ENCODE measurements at places on chromosomes 12 and 14.

- no peak for DNase-seq
Observed at GRCh38 chr12:116508145-116509121, 50.7 kb upstream of the MAP1LC3B2 start.

DNA sequence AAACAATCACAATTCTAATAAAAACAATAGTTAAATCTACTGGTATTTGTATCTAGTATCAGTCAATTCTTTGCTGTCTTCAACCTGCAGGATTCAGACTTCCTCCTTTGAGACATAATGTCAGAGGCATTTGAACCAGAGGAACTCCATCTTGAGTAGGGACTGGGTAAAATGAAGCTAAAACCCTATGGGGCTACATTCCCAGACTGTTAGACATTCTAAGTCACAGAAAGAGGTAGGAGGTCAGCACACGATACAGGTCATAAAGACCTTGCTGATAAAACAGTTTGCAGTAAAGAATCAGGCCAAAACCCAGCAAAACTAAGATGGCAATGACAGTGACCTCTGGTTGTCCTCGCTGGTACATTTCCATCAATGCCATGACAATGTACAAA is 48.2 kb upstream of the MAP3K9 start:
- DNase-seq: no peak

GRCh38 chr14:73824536-73824935 is 27.1 kb upstream of the PTGR2 start:
- no peak for DNase-seq

GRCh38 chr12:89878950-89879349 is 170.3 kb upstream of the ATP2B1 start:
- DNase-seq: no peak

DNA sequence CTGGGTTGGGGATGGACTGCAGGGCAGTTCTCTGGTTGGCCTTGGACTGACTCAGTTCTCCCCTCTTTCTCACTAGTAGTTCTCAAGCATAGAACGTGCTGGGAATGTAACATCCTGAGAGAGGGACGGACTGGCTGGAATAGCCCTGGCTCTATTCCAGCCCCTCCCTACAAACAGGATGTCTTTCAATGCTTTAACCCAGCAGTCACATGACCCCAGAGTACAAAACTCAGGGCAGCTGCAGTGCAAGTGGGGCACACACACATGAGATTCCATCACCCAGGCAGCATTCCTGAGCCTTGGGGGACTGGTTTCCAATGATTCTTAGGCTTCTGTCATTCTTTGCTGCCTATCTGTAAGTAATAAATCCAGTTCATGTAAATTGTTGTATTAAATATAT is 1.6 kb upstream of the ACOT6 start:
- DNase-seq: no peak

DNA sequence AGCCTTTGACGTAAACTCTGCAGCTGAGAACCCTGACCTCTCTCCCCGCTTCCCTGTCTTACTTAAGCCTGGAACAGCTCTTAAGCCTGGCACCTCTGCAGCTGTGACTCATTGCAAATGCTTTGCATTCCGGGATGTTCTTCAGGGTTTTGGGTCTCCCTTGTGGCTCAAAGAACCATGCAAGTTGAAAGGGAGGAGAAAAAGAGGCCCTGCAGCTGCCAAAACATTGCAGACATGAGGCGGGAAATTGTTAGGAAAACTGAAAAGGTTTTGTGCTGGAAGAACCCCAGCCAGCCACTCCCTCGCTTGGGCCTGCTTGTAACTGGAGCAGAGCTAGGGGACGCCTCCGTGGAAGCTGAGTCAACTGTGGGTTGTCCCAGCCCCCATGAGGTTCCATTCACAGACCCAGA is 60.2 kb upstream of the FERMT2 start:
- no peak for DNase-seq

GRCh38 chr12:112941528-112942335 is 3.5 kb downstream of the OAS3 start:
- DNase-seq: peak; percentile 28

DNA sequence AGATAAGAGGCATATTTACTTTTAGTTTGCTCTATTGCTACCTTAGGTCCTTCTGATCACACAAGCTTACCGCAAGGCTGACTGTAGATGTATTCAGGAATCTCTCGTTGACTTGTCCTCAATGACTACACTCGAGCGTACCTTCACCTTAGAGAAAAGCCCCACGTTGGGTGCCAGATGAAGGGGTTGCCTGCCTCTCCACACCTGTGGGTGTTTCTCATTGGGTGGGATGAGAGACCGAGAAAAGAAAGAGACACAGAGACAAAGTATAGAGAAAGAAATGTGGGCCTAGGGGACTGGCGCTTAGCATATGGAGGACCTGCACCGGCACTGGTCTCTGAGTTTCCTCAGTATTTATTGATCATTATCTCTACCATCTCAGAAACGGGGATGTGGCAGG is 51.8 kb downstream of the ASCL4 start:
- no peak for DNase-seq

DNA sequence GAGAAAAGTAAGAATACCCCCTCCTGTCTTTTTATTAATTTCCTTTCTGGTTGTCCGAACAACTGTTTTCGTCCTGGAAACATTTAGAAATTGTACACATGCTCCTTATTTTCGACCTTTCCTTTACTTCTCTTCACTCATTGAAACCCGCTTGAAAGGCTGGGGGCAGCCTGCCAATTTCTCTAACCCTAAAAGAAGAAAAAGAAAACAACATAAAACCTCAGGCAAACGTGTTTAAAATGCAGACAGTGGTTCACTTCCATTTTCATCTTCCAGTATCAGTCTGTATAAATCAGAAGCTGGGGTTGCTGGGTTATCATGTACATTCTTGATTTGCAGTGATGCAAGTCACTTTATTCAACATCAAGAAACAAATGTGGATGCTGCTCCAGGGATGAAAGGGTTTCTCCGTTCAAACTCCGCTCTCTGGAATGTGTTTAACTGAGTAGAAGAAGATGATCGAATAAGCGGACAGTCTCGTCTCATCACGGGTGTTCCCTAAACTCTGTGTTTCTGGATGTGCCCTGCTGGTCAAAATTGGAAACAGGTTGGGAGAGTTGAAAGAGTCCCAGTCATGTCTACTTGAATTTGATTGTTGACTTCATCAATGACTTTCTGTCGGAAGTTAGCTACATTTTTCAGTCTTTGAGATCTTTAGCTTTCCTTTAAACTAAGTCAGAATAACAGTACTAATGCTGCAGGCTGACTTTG is 1042.2 kb downstream of the BCL11B start:
- no peak for DNase-seq

DNA sequence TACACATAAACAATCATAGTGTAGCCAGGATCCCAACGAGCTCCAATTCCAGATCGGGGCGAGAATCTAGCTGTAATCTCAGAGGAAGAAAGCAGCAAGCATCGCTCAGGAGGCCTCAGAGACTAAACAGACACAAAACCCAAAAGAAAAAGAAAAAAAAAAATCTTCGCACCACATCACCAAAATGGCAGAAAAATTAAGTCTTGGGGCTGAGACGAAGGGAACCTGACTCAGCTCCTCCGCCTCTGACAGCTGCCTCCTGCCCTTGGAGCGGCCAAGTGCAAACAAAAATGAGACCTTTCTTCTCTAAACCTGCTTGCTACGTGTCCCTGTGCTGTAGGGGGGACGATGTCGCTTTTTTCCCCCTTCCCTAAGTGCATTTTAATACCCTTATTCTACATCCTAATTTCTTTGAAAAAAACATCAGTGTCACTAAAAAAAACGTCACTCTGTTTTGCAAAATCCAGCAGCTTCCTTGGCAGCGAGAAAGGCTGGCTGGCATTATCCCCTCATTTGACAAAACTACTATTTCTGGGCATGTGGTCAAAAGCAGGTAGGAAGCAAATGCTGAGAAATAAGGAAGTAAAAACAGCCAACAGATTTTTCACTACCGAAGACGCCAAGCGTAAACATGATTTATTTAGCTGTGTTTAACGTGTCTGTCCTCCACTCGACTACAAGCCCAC is 30.5 kb downstream of the BCL11B start:
- DNase-seq: peak; percentile 65

- DNase-seq: peak; percentile 44
Observed at GRCh38 chr14:104075530-104076151, 9.9 kb upstream of the ASPG start.

DNA sequence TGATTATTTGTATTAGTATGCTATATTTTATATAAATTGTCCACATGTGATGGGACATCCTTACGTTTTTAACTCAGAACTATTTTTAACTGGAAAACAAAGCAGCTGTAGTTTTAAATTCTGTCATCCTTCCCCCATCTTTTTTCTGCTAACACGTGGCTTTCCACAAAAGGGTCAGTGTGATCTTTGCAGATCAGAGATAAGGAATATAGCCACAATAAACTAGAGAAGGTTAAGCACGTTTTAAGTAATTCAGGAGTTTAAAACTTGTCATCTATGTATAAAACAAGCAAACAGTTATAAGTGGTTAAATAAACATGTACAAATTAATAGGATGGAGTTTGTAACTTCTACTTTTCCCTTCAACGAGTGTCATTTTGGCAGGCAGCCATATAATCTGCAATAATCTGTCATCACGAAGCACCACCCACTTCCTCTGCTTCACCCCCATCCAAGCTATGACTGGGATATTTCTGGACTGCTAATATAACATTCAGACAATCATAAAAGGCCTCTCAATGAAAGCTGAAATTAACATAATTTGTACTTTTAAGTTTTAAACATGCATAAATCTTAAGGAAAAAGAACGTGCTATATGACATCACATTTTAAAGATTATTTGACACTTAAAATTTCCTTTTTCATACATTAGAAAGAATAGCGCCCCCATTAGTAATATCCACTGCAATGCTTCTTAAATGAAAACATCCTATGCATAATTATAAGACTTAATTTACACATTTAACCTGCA is 15.3 kb downstream of the TAOK3 start:
- DNase-seq: peak; percentile 30

GRCh38 chr12:109685574-109686447 is 27.8 kb upstream of the FAM222A start:
- no peak for DNase-seq

DNA sequence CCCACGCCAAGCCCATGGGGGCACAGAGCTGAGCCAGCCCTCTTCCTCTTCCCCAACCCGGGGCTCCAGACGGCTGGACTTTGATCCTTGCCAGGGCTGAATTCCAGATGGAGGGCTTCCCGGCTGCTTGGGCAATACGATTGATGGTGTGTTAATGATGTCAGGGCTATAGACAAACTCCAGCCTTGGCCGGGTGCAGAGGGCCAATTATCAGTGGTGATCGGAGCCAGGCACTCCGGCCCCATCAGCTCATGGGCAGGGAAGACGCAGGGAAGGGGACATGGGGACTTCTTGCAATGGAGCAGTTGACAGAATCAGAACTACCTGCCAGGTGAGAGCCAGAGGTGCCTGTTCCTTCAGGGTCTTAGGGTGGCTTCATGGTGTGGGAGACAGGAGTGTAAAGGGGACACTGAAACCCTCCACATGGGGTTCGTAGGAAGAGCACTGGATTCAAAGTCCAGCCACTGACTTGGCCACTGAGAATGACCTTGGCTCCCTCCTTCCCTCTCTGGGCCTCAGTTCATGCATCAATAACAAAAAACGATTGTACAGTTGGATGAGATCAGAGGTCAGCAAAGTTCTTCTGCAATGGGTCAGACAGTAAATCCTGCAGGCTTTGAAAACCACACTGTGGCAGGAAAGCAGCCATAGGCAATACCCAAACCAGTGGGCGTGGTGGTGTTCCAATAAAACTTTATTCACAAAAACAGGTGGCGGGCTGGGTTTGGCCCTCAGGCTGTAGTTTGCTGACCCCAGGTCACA is 333.7 kb downstream of the MED13L start:
- DNase-seq: peak; percentile 78

DNA sequence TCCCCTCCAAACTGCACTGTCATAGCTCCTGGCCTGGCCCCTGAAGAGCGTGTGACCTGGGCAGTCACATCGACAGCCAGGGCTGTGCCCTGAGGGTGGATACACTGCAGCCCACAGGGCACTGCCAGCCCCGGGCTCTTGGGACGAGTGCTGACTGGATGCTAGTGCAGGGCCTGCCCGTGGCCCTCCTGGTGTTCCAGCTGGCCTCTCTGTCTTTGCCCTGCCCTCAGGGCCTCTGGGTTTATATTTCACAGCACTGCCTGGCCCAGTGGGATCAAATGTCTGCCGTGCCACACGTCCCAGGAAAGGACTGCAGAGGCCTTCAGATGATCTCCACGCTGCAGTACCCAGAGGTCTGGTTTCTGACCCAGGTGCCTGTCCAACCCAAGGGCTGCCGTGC is 10.1 kb upstream of the CCDC197 start:
- DNase-seq: no peak

DNA sequence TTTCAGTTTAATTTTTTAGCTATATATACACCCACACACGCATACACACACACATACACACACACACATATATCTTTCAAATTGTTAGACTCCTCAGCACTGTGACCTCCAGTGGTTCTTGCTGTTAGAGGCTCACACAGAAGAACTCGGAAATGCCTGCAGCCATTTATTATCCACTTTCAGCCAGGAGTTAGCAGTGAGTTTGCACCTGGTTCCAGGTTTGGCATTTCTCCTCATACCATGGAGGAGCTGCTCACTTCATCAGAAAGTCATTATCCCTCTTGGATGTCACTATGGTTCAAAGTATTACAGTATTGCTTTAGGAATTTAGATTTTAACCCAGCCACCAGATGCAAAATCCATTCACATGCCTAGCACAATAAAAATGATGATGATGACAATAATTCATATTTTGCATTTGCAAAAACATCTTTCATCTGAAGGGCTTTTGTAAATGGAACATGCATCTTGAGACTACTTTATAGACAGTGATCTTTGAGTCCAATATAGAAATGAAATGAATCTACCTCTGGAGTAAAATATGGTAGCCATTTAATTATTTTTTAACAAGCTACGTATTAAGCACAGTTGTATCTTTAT is 42.3 kb downstream of the NPAS3 start:
- DNase-seq: no peak

- no peak for DNase-seq
Observed at GRCh38 chr12:108109504-108109903, 19.6 kb upstream of the WSCD2 start.

- DNase-seq: no peak
Observed at GRCh38 chr12:7486512-7486911, 17.1 kb downstream of the CD163 start.

DNA sequence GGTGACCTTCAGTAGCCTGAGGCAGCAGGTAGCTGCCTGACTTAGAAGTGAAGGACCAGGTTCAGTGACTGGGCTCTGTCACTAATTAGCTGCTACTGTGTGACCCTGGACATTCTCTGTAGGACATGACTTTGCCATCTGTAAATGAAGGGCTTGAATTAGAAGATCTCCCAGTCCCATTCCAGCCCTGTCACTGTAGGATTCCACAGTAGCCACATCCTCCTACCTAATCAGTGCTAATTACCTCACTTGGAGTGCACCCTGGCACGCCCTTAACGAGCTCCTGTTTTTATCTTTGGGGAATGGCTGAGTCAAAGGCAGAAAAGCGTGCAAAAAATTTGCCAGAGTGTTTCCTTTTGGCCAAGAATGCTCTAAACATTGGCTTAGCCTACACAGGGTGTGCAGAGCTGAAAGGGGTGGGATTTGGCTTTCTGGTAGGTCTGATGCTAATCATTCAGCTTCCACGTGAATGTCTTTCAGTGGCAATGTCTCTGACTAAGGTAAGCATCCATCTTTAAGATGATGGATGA is 6.8 kb downstream of the NTF3 start:
- peak; percentile 61 for DNase-seq

Data from NCI-H446 (cell line).